ENCODE measurements at places on chromosomes 3 and 15. TPM values are rescaled to one million over a fixed set of nuclear protein-coding genes. Genes with fewer than 3 reads are reported as not detected.

FBXO40 gene
- polyA plus RNA-seq, result 0.84 TPM

COPG1 gene
- 42.7 TPM for polyA plus RNA-seq

ERC2 gene
- 24.8 TPM for polyA plus RNA-seq

CLPX gene
- 22.3 TPM for polyA plus RNA-seq

SIN3A gene
- polyA plus RNA-seq, result 7.3 TPM

TMIE gene
- polyA plus RNA-seq, result 0.13 TPM

SST gene
- polyA plus RNA-seq, result not detected

FMN1 gene
- 0.91 TPM for polyA plus RNA-seq

BUB1B gene
- not detected for polyA plus RNA-seq

GREM1 gene
- polyA plus RNA-seq, result not detected

KNG1 gene
- not detected for polyA plus RNA-seq

SPTBN5 gene
- polyA plus RNA-seq, result 0.79 TPM

HEXA gene
- polyA plus RNA-seq, result 58.9 TPM

CPN2 gene
- not detected for polyA plus RNA-seq

Data from Purkinje cell (primary cell).